ENCODE measurements at places on chromosomes 4 and X.

GRCh38 chr4:87423317-87424098 lies 1.1 kb downstream of the NUDT9 start:
- peak; percentile 15 for DNase-seq

GRCh38 chr4:11402192-11402591 lies 26.5 kb downstream of the HS3ST1 start:
- DNase-seq: no peak

GRCh38 chr4:110059556-110060191 lies 138.7 kb downstream of the ELOVL6 start:
- DNase-seq: peak; percentile 3

GRCh38 chr4:26192899-26193869 lies 127.6 kb upstream of the RBPJ start:
- DNase-seq: no peak

DNA sequence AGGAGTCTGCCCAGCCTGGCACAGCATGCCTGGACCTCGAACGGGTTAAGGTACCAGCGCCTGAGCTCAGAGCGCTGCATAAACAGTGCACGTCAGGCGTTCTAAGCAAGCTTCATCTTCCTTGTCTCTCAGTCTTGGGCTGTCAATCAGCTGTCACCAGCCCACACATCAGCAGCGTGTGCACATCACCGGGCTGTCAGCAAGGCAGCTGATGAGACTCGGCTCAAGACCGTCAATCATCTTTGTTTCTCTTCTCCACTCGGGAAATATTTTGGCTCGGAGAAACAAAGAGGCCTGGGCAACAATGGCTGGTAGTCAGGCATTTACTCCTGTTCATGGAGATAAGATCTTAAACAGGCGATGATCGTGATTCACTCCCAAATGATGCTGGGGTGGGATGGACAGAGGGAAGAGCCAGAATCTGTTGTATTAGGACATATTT lies 141.3 kb downstream of the LDB2 start:
- DNase-seq: peak; percentile 53

DNA sequence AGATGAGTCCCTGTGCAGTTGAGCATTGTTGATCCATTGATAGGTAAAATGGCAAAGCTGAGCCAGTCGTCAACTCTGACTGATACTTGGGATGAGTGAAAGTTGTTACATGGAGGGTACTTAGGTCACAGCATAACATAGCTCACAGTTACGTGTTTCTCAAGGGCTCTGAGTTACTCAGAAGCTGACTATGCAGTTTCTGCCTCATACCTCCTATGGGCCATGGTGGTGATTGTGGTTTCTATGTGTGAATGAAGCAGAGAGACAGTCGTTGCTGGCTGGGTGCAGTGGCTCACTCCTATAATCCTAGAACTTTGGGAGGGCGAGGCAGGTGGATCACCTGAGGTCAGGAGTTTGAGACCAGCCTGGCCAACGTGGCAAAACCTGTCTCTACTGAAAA lies 30.8 kb downstream of the FRMPD3 start:
- no peak for DNase-seq

GRCh38 chr4:78185117-78185516 lies 128.0 kb downstream of the FRAS1 start:
- no peak for DNase-seq

GRCh38 chr4:81355136-81355535 lies 116.6 kb downstream of the RASGEF1B start:
- no peak for DNase-seq

DNA sequence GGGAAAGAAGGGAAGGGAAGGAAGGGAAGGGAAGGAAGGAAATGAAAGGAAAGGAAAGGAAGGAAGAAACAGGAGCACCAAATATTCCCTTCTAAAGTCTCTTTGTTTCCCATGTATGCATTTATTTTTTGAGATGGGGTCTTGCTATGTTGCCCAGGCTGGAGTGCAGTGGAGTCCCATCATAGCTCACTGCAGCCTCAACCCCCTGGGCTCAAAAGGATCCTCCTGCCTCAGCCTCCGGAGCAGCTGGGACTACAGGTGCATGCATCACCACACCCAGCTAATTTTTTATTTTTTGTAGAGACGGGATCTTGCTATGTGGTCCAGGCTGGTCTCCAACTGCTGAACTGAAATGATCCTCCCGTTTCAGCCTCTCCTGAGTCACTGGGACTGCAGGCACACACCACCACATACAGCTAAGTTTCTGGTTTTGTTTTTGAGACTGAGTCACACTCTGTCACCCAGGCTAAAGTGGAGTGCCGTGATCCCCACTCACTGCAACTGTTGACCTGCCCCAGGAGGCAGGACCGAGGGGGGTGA lies 102.8 kb downstream of the CRLF2 start:
- no peak for DNase-seq

- no peak for DNase-seq
These were observed 161.3 kb downstream of the RTL9 start for GRCh38 chrX:110519906-110520452.

DNA sequence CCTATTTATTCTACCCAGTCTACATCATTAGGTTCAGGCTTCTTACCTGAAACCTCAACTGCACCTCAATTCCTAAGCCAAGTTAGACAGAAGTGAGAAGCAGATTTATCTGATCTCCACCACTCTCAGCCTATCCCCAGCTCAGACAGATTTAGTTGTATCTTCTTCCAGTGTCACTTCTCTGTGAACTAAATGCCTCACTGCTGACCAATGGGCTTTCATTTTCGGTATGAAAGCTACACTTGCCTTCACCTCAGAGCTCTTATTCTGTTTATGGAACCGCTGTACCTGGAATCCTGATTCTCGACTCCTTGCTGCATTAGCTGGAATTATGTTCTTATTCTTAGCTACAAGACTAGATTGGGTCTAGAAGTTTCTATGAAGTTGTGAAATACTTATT lies 833.2 kb downstream of the CCSER1 start:
- no peak for DNase-seq

DNA sequence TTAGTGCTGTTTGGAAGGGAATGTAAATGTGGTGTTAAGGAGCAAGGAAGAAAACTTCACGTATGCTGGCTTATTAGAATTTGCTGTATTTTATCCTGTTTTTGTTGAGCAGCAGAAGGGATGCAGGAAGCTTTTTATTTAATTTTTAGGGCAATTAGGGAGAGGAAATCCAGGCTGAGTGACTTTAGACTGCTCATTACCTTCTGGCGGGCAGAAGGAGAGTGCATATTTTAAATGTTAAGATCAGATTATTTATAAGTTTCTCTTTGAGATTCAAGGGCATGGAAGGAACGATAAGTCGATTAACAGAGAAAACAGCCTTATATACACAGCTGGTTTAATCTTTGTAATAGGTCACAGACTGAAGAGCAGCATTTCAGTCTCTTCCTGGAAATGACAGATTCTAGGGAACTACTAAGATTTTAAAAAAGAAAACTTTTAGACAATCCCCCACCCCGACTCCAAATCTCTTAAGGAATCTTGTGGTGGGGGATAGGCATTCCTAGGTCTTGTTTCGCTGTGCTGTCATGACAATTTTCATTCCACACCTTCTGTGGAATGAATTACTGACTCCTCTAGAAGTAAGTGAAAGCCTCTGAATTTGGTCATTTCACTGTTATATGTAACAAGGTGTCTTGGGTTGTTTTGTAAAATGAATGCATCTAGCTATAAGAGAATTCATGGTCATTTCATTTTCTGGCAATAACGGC lies 402.5 kb downstream of the RAPGEF2 start:
- DNase-seq: no peak

GRCh38 chrX:29634516-29634915 lies 580.8 kb upstream of the MAGEB2 start:
- DNase-seq: no peak

DNA sequence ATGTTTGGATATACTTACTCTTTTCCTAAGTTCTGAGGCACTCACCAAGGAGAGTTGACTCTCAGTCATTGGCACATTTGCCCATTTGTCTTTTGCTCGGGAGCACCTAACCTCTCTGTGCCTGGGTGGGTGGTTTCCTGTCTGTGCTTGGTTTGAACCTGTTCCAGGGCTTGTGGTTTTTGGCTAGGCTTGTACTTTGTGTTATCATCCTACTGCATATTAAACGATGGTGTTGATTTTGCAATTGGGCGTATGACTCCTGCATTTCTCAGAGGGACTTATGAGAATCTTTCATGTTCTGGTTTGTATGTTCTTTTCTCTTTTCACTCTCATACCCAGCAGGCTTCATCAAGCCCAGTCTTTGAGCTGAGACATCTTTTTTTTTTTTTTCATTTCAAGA lies 161.7 kb downstream of the BTC start:
- peak; percentile 98 for DNase-seq

DNA sequence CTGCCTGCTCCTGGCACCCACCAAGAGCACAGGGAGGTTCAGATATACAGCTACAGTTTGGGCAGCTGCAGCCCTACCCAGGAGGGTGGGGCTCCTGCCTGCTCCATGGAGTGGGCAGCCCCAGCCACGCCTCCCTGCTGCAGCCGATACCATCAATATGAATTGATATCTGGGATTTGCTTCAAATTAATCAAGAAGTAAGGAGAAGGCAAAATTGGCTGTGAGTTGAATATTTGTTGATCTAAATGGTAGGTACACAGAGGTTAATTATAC lies 31.2 kb upstream of the ZNF280C start:
- DNase-seq: no peak
